ENCODE measurements at places on chromosomes 1 and 21.

- DNase-seq: no peak
Measured at GRCh38 chr1:35046730-35047129, 15.0 kb upstream of the ZMYM6 start.

- no peak for DNase-seq
Measured at GRCh38 chr1:99557546-99558202, 88.2 kb upstream of the PALMD start.

DNA sequence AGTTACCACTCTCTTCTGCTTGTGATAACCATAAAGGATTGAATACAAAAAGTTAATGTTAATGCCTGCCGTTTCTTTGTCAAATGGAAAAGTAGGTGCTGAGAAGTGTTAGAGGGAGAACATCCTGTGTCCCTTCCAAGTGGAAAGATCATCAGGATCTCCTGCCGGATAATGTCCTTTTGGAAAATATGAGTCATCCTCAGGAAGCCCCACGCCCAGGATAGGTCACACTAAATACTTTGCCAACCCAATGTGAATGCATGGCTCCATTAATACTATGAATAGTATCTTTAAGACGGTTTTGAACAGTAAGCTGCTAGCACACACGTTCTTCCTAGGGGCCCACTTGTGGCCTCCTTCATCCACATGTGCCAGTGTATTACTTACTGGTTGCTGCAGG, 279.5 kb downstream of the ZNF326 start:
- DNase-seq: no peak

DNA sequence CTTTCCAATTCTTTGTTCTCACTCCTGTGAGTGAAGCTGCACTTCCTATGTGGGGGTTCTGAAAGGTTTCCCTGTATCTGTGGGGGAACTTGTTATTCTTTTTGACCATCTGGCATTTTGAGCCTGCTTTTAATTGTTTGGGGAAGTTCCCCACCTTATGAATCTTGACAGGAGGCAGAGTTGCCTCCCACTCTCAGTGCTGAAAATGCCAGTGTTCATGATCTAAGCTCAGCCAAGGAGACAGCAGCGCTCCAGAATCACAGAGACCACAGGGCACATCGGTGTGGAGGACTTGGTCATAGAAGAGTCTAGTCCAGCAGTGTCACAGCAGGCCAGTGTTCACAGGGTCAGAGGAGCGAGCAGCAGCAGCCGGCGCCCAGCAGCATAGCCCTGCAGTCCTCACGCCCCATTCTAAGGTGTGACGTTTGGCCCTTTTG, 63.8 kb upstream of the PRDX6 start:
- DNase-seq: no peak

DNA sequence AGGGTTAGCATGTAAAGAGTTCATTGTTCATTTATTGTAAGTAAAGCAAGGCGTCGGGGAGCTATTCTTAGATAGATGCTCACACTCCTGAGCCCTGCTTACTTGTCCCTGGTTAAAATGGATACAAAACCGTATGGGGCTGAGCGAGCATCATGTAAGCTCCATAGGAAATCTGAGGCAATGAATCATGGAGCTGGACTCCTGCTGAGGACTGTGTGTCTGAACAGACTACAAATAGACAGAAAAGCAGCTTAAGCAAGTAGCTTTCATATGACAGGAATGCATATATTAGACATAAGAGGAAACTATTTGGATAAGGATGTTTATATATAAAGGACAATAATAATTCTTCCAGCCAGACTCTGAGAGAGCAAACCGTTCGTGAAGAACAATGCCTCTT, 604.9 kb upstream of the PTBP2 start:
- no peak for DNase-seq

DNA sequence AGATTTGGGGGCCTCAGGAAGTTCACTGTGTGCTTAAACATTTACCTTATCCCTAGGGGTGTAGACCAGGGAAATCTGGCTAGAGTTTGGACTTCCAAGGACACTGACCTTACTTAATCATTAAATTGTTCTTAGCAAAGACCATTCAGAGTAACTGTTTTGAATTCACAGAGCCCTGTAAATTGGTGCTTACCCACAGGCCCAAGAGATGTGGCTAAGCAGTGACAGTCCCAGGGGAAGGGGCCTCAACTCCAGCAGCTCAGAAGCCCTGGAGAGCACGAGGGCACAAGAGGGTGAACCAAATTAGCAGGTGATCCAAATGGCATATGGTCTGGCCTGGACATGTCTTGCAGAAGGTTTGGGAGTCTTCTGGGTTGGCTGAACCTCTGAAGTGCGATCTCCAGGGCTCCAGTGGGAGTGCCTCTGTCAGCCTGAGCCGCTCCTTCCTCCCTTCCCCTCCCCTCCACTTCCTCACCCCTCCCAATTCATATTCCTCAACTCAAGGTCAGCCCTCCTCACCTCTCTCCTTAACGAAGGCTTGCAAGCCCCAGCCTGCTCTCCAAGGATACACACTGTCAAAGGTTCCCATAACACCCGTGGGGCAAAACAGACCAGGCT, 4.3 kb downstream of the PAQR7 start:
- DNase-seq: no peak

DNA sequence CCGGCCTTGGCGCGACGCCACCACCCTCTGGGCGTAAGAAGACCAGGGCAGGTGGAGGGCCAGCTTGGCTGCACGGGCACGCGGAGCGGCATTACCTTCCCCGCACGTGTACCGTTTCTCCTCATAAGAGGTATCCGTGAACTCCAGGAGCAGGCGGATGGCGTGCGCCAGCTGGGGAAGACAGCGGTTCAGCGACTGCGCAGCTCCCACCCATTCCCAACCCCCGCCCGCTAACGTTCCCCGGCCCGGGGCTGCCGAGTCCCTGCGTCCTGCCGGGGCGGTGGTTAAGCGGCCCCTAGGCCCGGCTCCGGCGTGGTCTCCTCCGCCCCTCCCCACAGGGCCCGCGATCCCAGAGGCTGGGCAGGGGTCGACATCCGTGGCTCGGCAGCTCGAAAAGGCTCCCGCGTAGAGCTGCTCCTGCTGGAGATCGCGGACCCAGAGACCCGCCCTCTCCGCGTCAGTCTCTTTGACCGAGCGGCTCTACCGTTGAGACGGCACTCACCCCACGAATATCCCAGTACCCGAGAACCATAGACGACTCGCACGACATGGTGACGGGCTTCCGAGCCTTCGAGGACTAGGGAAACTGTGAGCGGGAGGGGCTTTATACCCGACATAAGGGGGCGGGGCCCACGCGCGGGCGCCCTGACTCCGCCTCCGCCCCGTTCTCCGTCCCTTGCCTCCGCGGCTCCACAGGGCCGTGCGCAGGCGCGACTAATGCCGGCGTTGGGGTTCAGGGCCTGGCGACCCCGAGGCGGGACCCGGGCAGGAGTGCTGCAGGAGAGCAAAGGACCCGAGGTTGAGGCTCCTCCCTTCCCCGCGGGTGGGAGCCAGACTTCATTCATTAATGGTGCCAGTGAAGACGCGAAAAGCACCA, 862 bp downstream of the GSTM3 start:
- peak; percentile 77 for DNase-seq

GRCh38 chr1:7220712-7221252, 435.5 kb downstream of the CAMTA1 start:
- DNase-seq: no peak

All from effector memory CD4-positive, alpha-beta T cell (primary cell).